ENCODE measurements at places on chromosomes 4 and X.

DNA sequence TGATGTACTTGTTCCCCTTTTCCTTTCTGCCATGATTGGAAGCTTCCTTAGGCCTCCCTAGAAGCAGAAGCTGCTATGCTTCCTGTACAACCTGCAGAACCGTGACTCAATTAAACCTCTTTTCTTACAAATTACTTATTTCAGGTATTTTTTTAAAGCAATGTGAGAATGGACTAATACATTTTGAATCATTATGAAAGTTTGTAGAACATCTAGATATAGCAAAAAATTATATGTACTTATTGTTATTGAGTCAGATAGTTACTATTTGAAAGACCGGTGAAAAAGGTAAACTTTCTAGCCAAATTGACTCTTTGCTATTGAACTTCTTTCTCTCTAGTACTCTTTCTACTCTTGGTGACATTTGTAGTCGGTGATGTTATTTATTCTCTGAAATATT is 777.3 kb upstream of the GALNTL6 start:
- DNase-seq = no peak

DNA sequence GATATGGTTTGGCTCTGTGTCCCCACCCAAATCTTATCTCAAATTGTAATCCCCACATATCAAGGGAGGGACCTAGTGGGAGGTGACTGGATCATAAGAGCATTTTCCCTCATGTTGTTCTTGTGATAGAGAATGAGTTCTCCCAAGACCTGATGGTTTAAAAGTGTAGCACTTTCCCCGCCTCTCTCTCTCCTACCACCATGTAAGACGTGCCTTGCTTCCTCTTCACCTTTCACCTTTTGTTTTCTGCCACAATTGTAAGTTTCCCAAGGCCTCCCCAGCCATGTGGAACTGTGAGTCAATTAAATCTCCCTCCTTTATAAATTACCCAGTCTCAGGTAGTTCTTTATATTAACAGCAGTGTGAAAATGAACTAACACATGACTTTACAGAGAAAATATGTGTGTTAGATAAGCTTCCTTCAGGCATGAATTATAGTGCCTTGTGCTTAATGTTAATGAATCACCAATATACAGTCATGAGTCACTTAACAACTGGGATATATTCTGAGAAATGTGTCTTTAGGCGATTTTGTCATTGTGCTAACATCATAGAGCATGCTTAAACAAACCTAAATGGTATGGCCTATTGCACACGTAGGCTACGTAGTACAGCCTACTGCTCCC is 37.9 kb downstream of the PDGFC start:
- no peak for DNase-seq

GRCh38 chrX:132395026-132395425 is 93.8 kb downstream of the MBNL3 start:
- DNase-seq = no peak

- DNase-seq = no peak
Measured at GRCh38 chr4:182231080-182231479, 12.1 kb upstream of the TENM3 start.

DNA sequence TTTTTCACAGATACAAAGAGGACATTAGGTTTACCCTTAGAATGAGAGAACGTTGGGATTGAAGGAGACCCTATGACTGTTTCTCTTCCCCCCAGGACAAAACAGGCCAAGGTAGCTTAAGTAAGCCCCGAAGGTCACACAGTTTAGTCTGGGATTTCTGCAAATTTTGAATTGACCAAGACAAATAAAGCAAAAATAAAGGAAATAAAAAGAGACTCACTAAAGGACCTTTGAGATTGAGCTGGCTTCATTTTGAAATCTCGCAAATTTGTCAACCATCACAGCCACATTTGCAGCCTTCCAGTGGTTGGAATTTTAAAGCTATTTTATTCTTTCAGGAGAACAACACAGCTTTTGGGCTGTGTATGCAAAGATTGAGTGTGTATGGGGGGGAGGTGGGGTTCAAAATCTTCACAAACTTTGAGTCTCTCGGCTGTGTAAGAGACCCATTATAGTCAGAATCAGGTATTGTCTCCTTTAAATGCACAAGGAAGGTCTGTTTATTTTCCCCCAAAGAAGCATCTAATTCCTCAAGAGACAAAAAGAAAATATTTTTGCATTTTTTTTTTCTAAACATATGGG is 4.2 kb downstream of the TMSB4X start:
- DNase-seq = no peak

DNA sequence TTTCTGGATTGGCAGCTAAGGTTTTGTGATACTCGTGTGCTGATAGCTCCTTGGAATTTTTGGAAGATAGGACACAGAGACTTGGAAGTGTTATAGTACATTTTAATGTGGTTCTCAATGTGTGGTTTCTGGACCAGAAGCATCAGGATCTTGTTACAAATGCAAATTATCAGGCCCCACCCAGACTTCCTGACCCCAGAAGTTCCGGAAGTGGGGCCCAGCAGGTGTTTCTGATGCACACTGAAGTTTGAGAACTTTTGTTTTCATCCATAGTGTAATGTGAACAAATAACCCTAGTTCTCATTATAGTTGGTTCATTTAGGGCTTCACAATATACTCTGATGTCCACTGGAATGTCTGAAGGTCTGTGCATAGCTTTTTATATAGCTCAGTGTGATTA is 49.6 kb downstream of the LAMP2 start:
- DNase-seq = no peak

DNA sequence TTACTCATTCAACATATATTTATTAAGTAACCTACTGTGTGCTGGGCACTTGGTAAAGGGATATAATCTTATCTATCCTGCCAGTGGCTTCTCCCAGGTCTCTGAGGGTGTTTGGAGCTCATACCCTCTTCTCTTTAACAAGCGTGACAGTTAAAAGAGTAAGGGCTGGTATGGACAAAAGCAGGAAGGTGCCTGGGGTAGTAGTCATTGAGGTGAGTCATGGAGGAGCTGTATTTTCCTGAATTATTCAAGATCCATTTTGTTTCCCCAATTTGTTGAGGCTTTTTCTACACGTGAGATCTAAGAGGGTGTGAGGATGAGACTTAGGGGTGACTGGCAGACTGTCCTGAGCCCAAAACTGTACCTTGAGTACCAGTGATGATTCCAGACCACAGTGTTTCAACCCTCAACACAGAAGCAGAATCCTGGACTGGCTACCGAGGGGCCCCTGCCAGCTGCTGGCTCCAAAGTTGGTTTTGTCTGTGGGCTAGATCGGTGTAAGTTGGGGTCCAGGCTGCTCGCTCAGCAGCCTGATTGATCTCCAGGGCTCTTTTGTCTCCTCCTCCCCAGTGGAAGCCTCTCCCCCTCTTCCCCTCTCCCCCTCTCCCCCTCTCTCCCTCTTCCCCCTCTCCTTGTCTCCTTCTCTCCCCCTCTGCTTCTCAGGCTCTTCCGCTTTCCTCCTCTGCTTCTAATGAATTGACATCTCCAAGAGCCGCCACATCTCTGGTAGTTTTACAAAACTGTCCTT is at the start of gene DRP2:
DRP2 (plus strand) TSS at position 671 of the 748 bp plus-strand sequence. CDS start 11,862 bp downstream, outside the sequence.
- no peak for DNase-seq

DNA sequence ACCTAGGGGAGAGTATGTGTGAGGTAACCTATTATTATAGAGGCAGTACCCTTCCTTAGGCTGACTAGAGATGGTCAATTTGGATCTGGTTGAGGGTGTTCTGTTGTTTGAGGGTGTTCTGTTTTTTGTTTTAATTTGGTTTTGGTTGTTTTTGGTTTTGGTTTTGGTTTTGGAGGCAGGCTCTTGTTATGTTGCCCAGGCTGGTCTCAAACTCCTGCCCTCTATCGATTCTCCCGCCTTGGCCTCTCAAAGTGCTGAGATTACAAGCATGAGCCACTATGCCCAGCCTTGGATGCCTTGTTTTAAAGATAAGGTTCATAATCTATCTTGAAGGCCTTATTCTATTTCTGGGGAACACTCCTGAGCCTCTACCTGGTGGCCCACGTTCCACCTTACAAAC is 912 bp downstream of the CXorf65 start:
- no peak for DNase-seq

DNA sequence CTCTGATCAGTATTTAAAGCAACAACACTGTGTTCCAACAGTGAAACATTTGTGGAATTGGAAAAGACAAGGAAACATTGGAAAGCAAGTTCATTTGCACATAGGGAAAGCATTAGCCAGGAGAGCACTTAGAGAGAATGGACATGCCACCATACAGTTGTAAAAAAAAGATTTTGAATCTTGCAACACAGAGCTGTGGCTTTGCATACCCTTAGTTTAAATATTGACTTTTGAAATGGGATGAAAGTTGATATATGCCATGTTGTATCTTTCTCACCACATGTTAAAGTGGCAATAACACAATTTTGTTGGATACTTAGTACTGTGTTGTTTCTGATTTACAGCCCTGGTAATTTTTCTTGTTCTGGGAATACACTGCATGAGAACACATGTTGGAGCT is 208.1 kb downstream of the BMPR1B start:
- no peak for DNase-seq

- DNase-seq = no peak
Measured at GRCh38 chrX:45196701-45197100, 4.0 kb downstream of the DIPK2B start.

GRCh38 chrX:153969904-153970356 is 1.7 kb downstream of the HCFC1 start:
- DNase-seq = no peak

- no peak for DNase-seq
Measured at GRCh38 chr4:77146186-77147078, 10.6 kb upstream of the CCNG2 start.

GRCh38 chr4:157806184-157806583 is 366.6 kb downstream of the GASK1B start:
- DNase-seq = no peak

- no peak for DNase-seq
Measured at GRCh38 chrX:150487369-150488094, 80.9 kb upstream of the MTM1 start.

DNA sequence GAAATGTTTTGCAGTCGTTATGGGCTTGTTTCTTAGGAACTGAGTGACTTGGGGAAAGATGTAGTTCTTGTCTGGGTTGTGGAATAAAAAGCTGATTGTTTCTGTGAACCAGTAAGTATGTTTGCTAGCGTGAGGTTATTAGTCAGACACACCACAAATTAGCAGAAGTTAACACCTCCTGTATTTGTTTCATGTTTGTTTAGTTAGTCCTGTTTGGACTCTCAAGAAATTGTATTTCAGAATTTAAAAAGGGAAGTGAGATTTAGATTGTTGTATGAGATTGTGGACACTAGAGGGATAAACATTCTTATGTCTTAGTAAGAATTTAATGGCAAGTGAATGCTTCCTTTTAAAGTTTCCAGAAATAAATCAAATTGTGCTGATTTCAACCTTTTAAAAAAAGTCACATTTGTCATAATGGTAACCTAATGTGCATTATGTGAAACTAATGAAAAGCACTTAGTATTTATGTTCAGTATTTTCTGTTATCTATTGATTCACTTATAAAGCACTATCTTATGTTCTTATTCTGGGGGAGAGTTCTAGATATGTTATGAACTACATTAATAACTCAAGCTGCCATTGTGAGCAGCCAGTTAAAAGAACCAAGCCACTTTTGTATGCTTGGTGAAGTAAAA is 25.6 kb downstream of the ATP10D start:
- DNase-seq = no peak

DNA sequence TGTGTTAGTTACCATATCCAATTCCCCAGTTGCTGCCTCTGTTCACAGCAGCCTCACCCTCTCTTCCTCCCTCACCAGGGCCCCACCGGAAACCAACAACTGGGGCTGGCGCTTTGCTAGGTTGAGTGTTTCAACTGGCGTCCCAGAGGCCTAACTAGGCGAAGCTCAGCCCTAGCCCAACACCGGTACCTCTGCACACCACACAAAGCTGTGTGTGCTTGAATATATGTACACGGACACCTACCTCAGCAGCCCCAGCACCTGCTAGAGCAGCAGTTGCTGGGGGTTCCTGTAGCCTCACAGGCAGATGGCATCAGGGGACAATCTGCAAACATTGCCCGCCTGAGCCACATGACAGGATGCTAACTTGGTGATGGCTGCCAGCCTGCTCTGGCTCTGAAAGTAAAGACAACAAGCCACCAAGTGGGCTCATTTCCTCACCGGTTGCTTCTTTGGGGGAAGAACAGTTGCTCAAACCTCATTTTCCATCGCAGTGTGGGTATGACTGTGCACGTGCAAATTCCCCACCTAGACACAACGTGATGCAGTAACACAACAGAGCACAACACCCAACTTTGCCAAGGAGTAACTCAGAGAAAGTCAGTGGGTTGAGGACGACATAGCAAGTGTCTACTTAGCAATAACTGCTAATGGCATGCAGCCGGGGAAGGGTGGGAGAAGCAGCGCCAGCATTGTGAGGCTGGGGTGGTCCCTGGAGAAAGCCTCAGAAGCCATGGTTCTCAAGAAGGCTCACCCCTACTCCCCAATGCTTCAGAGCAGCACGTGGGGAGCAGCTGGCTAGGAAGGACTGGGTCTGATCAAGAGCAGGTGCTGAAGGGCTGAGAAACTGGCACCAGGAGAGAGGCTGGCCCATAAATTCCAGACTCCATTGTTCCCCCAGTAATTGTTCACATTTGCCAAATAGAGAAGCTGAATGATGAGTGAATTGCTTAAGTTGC is 139.5 kb downstream of the SH3KBP1 start:
- DNase-seq = peak; percentile 10

- no peak for DNase-seq
Measured at GRCh38 chrX:122622795-122623194, 561.3 kb upstream of the GRIA3 start.

Measured in mucosa of gallbladder (tissue), 1 donor.